IMR-90 (cell line): ENCODE measurements at places on chromosomes 7 and 10.
A peak's percentile ranks its signal among the peaks of the same experiment; 100 is the strongest.

- DNase-seq = no peak
Measured at GRCh38 chr7:480531-481218, 39.0 kb downstream of the PDGFA start.

GRCh38 chr10:11014671-11015445 is 2.8 kb upstream of the CELF2 start:
- no peak for DNase-seq

DNA sequence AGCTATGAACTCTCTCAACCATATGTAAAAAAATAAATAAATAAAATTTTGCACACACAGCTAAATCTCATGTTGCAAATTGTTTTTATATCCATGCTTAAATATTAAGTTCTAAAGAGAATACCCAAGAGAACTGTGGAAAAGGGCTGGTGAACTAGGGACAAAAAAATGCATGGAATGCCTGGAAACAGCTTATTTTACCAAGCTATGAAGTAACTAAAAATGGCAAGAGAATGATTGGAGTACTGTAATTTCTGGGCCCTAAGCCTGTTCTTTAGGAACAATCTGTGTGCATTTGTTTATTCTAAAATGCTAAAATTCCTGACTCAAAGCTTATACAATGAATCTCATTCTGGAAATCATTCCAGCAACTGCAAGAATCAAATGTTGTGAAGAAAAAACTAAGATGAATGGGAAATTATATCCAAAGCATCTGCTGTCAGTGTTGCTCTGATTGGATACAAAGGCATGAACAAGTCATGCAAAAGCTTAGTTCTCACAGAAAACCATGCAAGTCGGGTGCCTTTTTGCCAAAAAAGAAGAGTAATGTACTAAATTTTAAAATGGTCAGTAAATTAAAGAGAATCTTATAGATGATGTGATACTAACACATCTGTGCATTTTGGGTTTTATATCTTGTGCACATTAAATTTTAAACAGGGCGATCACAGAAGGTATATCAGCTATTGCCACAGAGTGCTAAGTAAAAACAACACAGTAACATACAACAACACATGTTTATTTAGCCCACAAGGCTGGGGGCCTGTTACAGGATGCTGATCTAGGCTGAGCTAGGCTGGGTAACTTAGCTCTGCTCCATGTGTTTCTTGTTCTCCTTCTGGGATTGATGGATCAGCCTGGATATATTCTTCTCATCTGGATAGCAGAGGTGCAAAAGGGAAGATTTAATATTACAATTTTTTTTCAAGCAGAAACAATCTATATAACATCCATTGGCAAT is 453.5 kb upstream of the SEMA3A start:
- peak; percentile 94 for DNase-seq

DNA sequence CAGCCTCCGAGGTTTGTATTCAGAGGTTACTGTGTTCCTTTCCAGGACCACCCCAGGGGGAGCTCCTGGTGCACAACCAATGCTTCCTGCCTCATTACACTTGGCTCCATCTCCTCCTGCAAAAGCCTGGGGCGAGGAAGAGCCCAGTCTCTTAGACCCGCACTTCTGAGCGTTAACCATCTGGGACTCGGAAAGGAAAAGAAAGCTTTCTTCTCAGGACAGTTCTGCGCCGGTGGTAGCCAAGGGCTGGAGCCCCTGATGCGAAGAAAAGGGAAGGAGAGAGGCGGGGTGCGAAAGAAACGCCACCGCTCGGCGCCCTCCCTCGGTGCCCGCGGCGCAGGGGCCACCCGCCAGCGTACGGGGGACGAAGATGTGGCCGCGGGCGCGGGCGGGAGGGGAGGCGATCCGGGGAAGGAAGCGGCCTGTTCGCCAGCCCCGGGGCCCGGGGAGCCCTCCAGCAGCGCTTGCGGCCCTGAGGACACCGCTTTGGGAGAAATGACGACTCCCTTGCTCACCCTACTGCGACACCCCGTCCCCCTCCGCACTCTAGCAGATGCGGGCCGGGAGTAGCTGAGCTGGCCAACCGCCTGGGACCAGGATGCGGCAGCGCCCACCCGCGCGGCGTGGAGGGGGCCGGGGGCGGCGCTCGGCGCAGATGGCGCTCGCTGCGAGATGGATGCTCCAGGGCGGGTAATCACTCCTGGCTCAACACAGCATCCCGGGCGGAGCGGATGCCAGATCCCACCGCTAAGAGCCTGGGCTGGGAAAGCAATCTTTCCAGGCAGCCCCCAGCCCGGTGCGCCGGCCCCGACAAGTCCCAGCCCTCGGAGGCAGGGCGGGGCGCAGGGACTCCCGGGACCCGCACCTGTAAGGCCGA is 1.3 kb downstream of the NRCAM start:
- no peak for DNase-seq

GRCh38 chr10:47412869-47413268 is 28.8 kb upstream of the ZNF488 start:
- DNase-seq = no peak

DNA sequence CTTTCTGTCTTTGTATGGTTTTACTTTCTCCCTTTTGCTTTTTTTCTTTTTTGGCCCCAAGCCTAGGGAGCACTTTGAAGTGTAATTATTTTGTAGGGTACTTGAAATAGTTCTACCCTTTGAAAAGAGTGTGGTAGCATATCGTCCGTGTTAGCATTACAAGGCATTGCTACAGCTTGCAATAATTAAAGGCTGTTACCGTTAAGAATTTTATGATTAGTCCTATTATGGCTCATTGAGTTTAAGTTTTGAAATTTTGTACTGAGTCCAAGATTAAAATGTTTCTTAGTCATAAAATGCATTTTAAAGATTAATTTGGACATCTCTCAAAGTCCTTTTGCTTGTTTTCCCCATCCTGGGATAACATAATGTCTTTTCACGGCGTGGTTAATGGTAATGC is 490.0 kb upstream of the LRRN3 start:
- DNase-seq = no peak

GRCh38 chr7:17305387-17306171 is 7.1 kb downstream of the AHR start:
- DNase-seq = no peak

- DNase-seq = no peak
Measured at GRCh38 chr10:31035266-31035798, 3.7 kb upstream of the ZNF438 start.

DNA sequence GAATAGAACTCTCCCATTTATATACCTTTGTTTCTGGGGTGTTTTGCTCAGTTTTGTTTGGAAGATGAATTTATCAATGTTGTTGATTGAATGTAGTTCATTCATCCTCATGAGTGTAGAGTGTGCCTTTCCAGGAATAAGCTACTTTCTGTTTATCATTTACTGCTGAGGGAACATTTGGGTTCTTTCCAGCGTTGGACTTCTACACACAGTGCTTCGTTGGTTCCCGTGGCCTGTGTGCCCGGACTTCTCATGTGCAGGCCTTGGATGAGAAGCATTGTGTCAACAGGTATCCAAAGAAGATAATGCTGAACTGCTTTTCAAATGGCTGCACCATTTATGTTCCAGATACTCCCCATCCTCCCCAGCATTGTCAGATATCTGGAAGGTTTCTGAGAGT is 107.6 kb upstream of the TNS3 start:
- DNase-seq = no peak

DNA sequence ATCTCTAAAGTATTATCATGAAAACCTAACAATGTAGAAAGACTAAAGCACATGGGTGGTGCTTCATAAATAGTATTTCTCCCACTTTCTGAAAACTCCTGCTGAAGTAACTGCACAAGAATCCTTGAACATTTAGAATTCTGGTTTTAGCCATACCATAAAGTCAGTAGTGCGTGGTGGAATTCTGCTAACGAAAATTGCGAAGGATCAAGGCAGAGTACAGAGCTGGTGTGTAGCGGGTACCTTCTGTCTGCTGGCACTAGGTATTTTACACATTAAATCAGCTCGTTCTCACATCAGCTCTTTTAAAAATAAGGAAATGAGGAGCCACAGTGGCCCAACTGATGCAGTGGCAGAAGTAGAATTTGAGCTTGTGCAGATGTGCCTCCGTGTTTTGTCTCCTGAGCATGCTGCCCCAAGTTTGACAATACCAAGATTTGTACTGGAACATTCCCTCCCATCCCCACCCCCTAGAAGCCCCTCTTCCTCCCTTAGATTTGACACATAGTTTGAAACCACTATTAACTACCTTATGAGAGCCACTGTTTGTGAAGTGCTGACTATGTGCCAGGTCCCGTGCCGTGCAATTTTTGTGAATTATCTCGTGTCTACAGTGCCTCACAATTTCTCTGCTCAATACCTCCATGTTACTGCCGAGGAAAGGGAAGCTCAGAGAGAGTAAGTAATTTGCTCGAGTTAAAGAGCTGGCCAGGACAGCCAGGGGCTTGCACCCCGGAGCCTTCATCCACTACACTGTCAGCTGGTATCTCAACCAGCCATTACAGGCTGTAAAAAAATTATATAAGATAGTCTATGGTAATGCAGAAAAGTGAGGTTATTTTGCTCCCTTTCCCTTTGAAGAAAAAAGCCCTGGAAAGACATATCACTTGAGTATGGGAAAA is 66.9 kb downstream of the EGFR start:
- no peak for DNase-seq

- DNase-seq = no peak
Measured at GRCh38 chr10:21490028-21490710, 35.3 kb downstream of the SKIDA1 start.

GRCh38 chr7:91323626-91324158 is 59.5 kb downstream of the FZD1 start:
- DNase-seq = no peak

- peak; percentile 65 for DNase-seq
Measured at GRCh38 chr7:77276120-77276519, 76.5 kb upstream of the FGL2 start.

DNA sequence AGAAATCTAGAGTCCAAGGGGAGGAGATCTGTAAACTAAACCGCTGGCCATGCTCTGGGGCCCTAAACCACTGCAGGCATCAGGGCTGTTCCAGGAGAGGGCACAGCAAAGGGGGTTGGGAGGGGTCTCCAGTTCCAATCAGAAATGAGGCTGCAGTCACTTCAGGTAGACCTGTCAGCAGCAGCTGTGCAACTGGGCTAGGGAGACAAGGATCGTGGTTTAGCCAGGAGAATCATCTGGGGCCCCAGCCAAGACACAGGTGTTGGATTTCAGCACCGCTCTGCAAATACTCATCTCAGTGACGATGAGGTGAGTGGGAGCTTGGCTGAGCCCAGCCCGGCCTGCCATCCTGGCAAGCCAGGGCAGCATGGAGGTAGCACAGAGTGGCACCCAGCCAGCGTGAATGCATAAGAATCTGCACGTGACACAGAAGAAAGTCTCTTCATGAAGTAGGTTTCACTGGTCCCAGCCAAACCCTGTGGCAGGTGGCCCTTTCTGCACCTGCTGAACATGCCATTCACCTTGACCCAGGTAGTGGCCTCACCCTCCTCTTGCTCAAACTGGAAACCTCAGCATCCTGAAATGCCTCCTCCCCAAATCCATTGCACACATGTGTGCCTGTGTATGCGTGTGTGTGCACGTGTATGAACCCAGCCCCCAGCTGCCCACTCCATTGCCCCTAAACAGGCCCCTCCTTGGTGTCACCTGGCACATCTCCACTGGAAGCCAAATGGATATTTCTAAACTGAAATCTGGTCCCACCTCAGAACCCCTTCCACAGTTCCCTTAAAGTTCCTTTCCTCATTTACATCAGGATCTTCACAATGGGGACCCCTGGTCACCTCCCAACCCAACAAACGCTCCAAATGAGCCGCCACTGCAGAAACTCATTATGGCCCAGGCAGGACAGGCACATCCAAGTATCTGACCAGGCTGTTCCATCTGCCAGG is 9.6 kb downstream of the GPRIN2 start:
- DNase-seq = no peak

DNA sequence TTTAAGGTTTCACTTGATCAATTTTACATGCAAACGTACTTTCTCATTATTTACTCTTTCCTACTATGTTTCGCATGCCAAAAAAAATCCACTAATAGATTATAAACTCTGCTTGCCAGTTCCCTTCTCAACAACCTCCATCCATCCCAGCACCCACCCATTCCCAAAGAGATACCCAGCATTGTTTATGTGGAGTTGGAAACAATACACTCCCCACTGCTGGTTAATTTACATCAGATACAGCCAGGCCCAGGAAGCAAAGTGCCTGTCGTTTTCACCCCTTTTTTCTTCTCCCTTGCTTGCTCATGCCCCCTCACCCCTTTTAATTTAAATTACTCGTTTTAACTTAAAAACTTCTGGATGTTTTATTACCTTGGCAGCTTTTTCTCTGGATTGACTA is 59.9 kb downstream of the HIBADH start:
- no peak for DNase-seq

DNA sequence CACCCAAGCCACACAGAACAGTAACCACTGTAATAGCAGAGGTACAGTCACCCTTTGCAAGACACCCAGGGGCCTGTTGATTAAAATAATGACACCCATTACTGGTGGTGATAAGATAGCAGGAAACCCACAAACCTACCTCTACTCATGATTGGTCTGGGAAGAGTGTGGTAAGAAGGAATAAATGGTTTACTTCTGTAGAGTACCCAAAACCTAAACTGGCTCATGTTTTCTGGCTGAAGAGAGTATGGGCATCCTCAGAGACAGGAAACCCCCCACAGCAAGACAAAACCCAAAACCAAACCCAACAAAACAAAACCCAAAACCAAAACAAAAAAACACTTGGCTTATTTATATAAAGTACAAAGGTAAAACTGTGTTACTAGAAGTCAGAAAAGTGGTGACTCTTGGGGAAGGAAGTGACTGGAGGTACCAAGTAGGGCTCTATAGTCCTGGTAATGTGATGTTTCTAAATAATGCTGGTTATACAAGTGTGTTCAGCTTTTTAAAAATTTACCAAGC is 15.5 kb upstream of the DNAJB12 start:
- no peak for DNase-seq

DNA sequence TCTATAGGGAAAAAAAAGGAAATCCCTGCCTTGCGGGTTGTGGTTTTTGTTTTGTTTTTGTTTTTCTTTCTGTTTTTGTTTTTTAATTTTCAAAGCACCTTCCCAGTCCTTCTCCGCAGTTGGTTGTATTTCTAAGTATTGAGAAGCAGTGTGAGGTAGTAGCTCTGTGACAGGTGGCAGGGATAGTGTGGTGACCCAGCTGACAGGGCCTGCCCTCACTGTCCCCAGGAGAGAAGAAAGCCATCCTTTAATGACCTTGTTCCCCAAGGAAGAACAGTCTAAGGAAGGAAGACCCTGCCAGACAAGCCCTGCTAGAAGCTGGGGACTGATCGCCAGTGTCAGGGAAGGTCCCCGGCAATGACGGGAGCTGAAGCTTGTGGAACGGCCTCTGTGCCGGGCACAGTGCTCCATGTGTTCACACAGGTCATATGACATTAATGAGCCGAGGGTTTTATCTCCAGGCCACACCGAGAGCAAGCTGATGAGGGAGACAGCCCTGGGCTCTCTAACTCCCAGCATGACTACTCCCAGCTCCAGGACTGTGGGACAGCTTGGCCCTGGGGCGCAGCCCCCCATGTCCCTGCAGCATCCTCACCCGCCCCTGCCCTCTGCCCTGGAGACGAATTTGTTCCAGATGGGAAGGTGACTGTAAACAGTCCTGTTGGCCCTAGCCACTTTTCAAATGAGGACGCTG is 69.0 kb upstream of the LRRC18 start:
- DNase-seq = no peak
